ENCODE measurements at places on chromosomes 3 and 15.

- DNase-seq = no peak
Measured at GRCh38 chr15:90744759-90745402, 27.7 kb downstream of the BLM start.

- no peak for DNase-seq
Measured at GRCh38 chr3:46852839-46853355, 10.3 kb downstream of the MYL3 start.

GRCh38 chr3:73611176-73611575, 13.6 kb downstream of the PDZRN3 start:
- no peak for DNase-seq

GRCh38 chr15:79090487-79091203, at the start of gene RASGRF1:
RASGRF1 (minus strand) TSS chr15:79090780; CDS start chr15:79090498, 282 bp downstream.
- no peak for DNase-seq

DNA sequence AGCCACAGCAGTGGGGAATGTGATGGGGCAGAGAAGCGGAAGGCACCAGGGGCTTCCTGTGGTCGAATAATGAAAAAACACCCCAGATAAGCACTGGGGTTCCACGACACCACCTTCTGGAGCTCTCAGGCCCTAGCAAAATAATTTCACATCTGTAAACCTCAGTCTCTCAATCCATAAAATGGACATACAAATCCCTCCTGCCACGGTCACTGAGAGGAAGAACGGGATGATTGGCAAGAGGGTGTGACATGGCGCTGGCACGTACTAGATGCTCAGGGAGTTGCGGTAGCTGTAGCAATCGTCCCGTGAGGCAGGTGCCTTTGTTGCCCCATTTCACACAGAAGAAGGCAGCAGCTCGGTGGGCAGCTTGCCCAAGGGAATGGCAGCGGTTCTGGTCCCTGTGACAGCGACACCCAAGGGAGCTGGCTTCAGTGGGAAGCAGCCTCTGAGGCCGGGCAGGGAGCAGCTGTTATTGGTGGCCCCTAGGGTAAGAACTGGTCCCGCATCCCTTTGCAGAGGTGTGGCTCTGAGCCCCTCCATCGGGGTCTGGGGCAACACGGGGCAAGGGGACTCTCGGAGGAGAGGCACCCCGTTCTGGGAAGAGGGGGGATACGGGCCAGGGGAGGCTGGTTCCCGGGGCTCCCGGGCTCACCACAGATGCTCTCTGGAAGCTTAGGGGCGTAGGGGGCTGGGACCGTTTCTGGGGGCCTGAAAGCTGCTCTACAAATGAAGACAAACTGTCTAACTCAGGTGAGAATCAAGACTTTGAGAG, 114.0 kb upstream of the ALDH1A3 start:
- no peak for DNase-seq
